Astrocyte of the spinal cord (primary cell): ENCODE measurements at places on chromosomes 16 and 17.

GRCh38 chr16:28086186-28087139 lies 22.9 kb upstream of the GSG1L start:
- no peak for DNase-seq

- peak; percentile 83 for DNase-seq
Measured at GRCh38 chr17:78357177-78357586, 2.7 kb downstream of the SOCS3 start.

GRCh38 chr17:34692920-34693319 lies 113.5 kb downstream of the TMEM132E start:
- no peak for DNase-seq

DNA sequence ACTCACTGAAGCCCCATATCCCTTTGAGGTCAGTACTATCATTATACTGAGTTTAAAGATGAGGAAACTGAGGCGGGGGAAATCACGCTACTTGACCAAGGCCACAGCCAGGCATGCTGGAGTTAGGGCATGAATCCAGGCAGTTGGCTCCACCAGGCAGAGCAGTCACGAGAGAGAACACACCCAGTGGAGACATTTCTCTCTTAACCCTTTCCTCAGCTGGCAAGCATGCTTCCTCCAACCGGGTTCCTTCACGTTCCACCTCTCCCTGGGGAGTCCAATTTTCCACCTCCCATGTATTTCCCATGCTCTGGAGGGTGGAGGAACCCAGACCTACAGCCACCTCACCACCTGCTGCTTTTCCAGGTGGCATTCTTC lies 32.8 kb downstream of the VAC14 start:
- no peak for DNase-seq

DNA sequence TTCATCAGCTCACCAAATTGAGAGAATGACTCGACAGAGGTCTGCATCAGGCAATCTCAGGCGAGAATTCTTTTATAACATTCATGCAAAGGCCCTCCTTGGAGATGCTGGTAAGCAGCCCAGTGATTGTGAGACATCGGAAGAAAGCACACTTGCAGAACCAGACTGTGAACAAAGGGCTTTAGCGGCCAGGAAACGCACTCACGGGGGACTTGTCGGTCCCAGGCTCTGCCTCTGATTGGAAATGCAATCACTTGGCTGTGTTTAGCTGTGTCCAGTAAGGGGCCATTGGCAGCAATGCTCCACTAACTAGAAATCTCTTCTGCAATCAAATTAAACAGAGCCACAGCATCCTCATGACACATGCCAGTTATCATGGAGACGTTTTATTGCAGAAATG lies 226.7 kb upstream of the CDH13 start:
- no peak for DNase-seq

DNA sequence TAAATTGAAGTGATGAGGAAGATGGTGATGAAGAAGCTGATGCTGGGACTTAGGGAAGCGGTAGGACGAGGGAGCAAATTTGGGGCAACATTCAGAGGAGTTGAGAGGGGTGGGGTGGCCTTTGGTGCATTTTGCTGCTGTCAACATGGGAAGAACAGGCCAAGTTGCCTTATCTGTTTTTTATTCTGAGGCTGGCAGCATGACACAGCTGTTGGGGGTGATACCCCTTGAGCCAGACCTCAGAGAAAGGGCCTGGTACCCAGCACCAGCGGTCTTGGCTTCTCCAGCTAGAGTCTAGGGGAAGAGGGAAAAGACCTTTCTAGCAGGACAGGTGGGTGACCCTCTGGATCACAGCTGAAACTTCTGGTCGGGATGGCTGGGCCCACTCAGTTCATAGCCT lies 4.6 kb downstream of the IGFBP4 start:
- DNase-seq, result no peak

DNA sequence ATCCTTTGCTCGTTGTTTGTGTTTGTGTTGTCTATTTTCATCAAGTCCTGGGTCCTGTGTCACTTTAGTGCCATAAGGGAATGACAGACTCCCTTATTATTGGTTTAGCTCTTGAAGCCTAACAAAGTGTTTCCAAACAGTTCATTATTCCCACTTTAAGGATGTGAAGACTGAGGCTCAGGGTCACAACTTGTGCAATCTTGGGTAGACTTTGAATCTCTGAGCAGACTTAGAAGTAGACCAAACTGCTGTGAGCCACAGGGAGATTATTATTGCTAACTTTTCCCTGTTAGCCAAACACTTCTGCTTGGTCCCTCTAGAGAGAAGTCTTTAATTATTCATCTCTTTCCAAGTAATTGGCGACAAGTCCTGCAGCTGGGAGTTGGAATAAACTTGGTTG lies 31.8 kb downstream of the PRKCB start:
- no peak for DNase-seq
